ENCODE measurements at places on chromosomes 5 and 9. TPM values are rescaled to one million over a fixed set of nuclear protein-coding genes. Genes with fewer than 3 reads are reported as not detected.

- no peak for ATAC-seq
Observed at GRCh38 chr5:100424787-100425186, 110.4 kb upstream of the FAM174A start.

- no peak for ATAC-seq
Observed at GRCh38 chr9:121331549-121331948, 38.5 kb downstream of the STOM start.

The TRUB2 gene
- total RNA-seq = 35.2 TPM

The ZBTB26 gene
- total RNA-seq = 6.0 TPM

The HAVCR1 gene
- total RNA-seq = 1.5 TPM
